ENCODE measurements at places on chromosomes 2 and 18.

DNA sequence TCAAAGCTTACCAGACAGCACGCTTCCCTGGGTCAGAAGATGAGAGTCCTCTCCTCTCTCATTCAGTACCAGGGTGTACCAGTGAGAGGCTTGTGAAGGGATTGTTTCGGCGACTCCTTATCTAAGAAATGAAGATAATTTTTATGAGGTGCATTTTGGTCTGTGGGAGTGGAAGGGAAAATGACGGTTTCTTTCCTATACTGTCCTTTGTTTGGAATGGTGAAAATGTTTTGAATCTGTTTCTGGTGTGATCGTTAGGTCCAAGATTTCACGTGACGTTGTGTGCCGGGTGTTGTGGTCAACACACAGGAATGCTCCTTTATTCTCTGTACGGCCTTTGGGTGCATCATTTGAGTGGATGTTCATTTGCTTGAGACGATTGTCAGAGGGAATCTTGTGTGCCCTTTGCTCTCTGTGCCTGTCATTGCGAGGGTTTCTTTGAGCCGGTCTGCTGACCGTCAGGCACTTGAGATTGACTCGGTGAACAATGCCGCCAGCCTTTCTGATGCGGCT is 183.5 kb downstream of the AGAP1 start:
- no peak for ATAC-seq

GRCh38 chr2:160227293-160227915 is 27.3 kb upstream of the ITGB6 start:
- no peak for ATAC-seq

- ATAC-seq = peak; percentile 19
Observed at GRCh38 chr2:222311978-222312738, 13.4 kb upstream of the PAX3 start.

- ATAC-seq = no peak
Observed at GRCh38 chr18:74748809-74749208, 151.1 kb downstream of the ZNF407 start.

DNA sequence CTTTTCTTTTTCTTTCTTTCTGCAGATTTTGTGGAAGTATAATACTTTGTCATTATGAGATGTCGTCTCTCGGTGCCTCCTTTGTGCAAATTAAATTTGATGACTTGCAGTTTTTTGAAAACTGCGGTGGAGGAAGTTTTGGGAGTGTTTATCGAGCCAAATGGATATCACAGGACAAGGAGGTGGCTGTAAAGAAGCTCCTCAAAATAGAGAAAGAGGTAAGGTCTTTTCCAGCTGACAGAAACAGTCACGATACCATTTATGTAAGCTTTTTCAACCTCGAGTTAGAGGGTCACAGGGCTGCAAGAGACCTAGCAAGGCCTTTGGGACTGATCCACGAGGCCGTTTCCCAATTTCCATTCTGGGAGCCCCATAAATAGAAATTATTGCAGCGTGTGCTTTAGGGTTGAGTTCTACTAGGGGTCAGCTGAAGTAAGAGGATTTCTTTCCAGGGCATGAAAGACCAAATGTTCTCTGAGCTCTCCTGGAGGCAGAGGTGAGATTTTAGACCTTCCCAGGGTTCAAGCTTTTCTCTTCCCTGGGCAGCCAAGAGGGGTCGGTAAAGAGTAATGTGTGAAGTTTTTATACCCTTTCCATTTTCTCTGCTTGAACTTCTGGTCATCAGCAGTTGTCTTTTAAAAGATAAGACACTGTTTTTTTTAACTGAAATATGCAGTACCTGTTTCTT is 15.5 kb downstream of the MAP3K20 start:
- ATAC-seq = peak; percentile 77

DNA sequence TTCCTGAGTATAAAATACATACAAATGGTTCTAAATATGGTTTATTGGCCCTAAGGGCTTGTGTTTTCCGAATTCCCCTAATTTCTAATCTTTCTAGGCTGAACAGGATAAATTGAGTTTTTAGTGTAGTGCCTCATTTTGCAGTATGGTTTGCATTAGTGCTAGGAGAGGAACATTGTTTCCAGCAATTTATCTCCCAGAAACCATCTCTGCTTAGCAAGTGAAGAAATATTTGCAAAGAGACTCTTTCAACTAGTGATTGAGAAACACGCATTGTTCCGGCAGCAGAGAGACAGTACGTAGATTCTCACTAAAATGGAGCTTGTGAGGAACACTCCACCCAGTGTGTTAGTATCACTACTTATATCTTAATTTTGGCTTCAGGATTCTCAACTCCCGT is 177.8 kb upstream of the EPAS1 start:
- ATAC-seq = peak; percentile 27

- ATAC-seq = no peak
Observed at GRCh38 chr18:25186871-25187270, 165.1 kb downstream of the ZNF521 start.

DNA sequence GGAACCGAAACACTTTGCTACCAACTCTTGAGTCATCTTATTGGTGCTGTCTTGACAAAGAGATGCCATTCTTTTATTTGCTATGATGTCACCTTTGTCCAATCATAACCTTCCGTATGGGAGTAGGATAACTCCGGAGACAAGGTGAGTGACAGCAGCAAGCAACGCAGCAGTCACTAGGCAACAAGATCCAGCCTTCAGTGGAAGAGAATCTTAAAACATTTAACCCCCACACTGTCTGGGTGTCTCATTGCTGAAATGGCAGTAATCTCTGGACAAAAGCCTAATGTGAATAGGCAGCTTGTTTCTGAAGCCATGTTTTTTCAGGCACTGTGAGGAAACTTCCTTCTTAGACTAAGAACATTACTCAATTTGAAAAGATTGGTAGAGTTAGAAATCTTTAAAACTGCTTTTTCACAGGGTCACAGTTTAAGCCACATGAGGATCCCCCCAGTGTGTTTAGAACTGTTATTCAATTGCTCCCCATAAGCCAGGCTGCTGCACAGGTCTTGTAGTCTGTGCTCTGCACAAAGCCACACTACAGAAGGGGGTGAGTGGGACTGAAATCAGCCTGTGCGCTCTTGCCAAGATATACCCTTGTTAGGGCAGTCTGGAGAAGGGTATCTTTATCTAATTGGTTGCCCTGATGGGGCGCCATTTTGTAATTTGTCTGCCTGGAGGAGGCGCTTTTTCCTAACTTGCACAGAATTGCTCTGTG is 131.5 kb upstream of the STON1 start:
- no peak for ATAC-seq

DNA sequence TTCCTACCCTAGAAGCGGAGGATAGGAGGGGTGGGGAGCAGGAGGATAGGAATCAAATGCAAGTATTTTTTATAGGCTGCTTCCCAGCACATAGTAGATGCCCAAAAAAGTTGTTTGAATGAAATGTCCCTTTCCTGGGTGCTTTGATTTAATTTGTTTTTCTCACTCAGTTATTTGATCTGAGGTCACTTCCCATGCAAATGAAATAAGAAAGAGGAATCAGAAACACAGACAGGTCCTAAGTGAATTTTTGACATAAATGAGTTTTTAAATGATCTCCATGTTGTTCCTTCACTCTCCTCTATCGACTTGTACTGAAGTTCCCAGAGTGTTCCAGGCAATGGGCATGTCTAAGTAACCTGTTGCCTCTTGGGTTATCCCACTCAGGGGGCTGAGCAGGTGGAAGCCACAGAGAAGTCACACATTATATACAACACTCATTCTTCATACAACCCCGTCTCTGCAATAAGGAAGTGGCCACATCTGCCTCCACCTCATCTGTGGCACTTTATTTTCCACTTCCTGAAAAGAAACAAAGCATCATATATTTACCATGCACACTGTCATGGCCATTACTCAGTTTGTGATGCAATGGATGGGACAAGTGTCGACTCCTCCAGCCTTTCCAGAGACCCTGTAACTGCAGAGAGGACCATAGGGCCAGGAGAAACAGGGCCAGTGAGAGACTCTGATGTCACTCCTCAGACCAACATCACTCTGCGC is 81.9 kb upstream of the ZNF397 start:
- ATAC-seq = no peak

GRCh38 chr2:10297959-10298531 is 4.7 kb upstream of the HPCAL1 start:
- peak; percentile 57 for ATAC-seq
